Cardiac fibroblast (primary cell): ENCODE measurements at places on chromosomes 3 and 15.

GRCh38 chr3:139449566-139449965, 26.8 kb downstream of the RBP2 start:
- no peak for DNase-seq

DNA sequence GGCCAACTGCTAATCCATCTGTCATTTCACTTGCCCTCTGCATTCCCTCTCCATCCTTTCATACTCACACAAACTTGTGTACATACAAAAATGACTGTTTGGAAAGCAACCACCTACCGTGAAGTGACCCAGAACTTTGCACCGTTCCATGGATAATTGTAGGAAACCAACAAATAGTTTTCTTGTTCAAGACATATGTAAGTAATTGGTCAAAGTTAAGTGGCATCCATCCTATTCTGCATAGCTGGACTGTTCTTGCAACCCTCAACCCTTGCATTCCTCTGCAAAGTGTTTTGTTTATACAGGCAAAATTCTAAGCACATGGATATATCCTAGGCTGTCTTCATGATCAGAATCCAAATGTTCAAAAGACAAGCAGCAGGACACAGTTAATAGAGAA, 592.5 kb downstream of the MECOM start:
- no peak for DNase-seq

DNA sequence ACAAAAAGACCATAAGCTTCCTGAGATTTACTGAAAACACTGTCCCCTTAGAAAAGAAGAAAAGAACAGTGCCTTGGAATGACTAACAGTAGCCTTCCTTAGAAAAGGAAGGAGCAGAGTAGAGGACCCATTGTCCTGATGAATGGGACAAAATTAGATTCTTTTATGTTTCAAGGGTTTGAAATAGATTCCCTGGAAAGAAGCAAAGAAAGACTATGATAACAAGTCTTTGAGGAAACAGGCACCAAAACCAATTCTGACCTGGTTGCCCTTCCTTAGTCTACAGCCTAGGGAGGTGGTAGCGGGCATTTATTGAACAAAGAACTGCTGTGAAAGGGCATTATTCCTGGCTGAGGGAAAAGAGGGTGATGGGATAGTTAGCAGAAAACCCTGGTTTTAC, 1024.8 kb downstream of the TBL1XR1 start:
- no peak for DNase-seq

GRCh38 chr3:72035606-72036005, 250.7 kb upstream of the PROK2 start:
- DNase-seq = no peak

- DNase-seq = no peak
These were observed 109.3 kb downstream of the NEO1 start for GRCh38 chr15:73161546-73161945.

GRCh38 chr3:35254917-35255316, 384.4 kb upstream of the ARPP21 start:
- DNase-seq = no peak
